Stimulated activated CD4-positive, alpha-beta T cell treated with anti-CD3 and anti-CD28 coated beads, Interleukin-12 subunit alpha, Interleukin-12 subunit beta, amount 100 ng/mL, for 48 hours (primary cell): ENCODE measurements at places on chromosomes 5 and 9.

DNA sequence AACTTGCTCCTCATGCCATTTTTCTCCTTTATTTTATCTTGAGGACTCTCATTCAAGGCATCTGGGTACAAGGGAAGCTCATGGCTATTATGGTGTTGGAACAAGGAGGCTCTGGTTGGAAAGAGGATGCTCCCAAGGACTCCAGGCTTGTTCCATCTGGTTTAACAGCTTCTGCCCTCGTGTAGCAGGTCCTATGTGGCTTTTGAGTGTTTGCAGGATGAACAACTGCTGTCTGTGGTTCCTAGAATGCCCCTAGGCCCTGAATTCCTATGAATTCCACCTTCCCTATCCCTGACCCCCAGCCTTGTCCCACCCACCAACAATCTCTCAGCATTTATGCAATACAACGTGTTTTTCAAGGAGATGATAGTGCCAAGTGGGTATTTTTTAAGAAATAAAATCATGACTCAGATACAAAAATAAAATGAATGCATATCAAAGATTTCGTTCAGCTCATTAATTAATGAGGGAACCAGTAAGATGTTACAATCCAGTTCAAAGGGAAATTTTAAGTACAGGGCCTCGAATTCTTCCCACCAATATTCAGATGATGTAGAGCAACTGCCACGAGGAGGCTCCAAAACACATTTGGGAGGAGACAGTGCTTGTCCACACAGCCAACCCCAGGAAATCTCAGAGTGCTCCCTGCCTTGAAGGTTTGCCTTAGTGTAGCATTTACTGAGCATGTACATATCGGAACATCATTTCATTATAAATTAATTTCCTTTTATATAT, 182.0 kb downstream of the MUSK start:
- DNase-seq, result no peak

GRCh38 chr5:57172466-57173318, 1.2 kb upstream of the GPBP1 start:
- no peak for DNase-seq

- DNase-seq, result no peak
Observed at GRCh38 chr5:173191561-173191960, 43.4 kb downstream of the NKX2-5 start.

GRCh38 chr5:39459071-39459470, 34.3 kb upstream of the DAB2 start:
- DNase-seq, result no peak

DNA sequence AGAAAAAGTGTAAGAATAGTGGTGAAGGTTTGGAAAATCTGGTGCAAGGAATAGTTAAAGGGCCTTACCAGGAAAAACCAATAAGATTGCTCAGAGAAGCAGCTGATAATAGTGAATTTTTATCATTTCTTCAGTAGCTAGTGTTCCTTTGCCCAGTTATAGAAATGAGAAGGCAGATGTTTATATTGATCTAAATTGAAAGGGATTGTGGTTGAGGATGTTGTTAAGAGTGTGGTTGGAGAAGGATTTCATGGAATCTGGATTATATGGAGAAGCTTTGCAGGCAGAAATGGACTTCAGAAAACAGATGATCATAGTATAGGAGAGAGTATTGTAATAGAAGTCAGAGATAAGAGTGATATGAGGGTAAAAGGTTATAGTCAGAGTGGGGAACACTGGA, 102.6 kb downstream of the XRCC4 start:
- no peak for DNase-seq

- no peak for DNase-seq
Observed at GRCh38 chr5:119353213-119353612, 2.6 kb upstream of the TNFAIP8 start.

DNA sequence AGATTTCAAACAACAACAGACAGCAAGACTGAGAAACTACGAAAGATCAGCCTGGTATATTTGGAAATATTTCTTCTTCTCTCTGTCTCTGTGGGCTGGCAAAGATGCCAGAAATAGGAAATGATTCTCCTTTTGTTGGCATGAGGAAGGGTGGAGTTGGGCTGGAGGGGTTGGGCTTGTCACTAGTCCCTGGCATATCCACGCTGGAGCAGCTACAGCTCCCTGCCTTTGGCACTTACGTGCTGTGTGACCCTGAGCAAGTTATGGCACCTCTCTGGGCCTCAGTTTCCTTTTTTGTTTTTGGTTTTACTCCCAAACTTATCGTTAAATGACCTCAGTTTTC, 354 bp upstream of the KCNMB1 start:
- DNase-seq, result no peak

DNA sequence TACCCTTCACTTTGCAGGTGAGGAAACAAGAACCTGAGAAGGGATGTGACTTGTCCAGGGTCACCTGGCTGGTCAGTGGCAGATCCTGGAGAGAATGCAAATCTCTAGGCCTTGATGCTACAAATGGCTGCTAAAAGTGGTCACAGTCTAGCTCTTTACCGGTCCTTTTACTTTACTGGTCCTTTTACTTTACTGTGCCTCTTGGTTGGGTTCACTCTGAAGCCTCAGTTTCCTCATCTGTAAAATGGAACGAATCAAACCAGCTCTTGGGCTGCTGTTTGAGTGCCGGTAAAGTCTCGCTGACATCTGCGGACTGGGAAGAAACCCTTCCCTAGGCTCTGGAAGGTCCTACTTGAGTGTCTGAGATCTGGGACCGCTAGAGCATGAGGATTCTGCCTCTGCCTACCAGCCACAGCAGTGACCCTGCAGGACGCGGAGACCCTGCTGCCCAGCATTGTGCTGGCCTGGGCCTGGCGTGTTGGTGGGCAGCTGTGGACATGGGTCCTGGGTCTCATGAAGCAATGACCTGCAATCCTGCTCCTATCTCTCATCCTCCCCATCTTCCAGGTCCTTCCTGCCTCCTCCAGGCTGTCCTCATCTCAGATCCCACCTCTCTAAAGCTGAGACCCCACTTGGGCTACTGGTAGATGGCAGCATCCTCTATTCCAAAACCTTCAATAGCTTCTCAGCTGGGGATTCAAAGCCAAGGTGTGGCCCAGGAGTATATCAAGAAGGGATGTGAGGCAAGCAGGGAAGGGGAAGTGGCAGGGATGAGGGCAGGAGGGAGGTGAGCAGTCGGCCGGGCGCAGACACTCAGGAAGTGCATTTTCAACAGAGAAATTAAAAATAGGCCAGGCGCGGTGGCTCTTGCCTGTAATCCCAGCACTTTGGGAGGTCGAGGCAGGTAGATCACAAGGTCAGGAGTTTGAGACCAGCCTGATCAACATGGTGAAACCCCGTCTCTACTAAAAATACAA, 13.3 kb downstream of the CORO2A start:
- DNase-seq, result no peak

DNA sequence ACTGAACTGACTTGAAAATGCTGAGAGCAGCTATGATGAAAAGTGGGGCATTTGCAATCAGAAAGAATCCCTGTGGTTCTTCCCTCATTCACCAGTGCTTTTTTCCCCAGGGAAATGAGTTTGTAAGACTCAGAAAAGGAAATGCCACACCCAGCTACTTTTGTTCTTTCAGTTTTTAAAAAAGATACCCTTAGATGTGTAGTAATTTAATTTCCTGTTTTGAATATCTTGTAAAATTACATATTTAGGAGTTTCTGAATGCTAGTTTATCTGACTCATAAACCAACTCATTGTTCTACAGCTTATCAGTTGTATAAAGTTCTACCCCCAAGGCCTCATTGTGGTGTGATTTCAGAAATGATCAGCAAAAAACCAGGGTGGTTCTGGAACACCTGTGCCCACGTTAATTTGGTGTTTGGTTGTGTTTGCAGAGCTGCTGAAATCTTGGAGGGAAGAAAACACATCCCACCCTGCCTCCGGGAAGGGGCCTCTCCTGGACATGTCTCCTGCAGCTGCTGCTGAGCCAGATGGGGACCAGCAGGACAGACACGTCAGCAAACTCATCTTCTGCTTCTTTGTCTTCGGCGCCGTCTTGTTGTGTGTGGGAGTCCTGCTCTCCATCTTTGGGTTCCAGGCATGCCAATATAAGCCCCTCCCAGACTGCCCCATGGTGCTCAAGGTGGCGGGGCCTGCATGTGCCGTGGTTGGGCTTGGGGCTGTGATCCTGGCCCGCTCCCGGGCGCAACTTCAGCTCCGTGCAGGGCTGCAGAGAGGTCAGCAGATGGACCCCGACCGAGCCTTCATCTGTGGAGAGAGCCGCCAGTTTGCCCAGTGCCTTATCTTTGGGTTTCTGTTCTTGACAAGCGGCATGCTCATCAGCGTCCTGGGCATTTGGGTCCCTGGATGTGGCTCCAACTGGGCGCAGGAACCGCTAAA, 2.8 kb downstream of the TMEM171 start:
- no peak for DNase-seq
